Esophagus mucosa (tissue), 1 donor: ENCODE measurements at places on chromosomes 7 and 10. TPM values are rescaled to one million over a fixed set of nuclear protein-coding genes. Genes with fewer than 3 reads are reported as not detected.

DNA sequence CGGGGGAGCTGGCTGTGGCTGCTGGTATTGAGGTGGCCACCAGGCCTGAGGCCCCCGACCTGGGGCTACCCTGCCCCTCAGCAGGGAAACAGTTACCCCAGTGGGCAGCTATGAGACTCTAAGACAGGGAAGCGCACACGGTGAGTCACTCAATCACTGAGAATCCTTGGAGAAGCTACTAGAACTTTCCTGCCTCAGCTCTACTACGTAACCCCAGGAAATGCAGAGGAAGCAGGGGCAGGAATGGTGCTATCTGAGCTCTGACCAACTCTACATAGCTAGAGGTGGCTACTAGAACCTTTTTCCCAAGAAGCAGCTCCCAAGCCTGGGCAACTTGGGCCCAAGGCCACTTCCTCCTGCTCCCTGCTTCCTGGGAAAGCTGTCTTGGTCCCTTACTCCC, 11.8 kb downstream of the DNAJB12 start:
- no peak for ATAC-seq

Gene HIF1AN
- total RNA-seq, result 24.5 TPM

GRCh38 chr7:157669768-157670351, 333.1 kb downstream of the DNAJB6 start:
- no peak for ATAC-seq

- ATAC-seq, result no peak
Measured at GRCh38 chr7:18916826-18917225, 200.6 kb downstream of the TWIST1 start.

GRCh38 chr10:128804411-128804810, 662.6 kb upstream of the MGMT start:
- no peak for ATAC-seq

DNA sequence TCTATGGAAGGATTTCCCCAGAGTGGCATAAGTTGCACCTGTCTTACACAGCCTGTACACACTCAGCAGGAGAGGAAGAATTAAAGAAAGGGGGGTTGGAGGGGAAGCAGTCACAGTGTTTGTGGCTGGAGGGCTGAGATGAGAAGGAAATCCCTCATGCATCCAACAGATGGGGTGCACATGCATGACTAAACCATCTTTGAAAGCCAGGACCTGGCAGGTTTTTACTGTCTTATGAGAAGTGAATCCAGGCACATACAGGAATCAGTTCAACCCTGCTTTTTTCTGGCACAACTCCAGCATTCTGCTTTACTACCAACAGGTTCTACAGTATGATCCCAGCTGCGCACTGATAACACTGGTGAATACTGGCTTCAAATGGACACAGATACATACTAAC, 107.7 kb downstream of the CACNA2D1 start:
- ATAC-seq, result peak; percentile 17

Gene BET1
- 12.2 TPM for total RNA-seq

Gene TUBAL3
- 0.12 TPM for total RNA-seq

Gene GIMAP4
- total RNA-seq, result 3.4 TPM

DNA sequence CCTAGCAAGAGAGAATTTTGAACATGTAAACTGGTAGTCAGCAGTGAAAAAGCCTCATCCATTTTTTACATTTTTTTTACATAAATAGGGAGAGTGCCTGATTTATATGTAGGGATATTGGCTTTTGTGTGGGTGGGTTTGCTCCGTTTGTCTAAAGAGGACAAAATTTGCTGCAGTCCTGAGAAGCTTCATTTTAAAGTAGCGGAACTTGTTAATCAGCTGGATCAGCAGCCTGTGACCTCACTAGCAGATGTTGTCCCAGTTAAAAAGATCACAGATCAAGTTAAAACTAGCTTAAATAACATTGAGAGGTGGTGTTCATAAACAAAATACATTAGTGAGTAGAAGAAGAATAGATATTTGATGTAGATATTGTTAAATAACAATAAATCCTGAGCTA, 2.6 kb downstream of the ATRNL1 start:
- no peak for ATAC-seq

Gene RNF148
- total RNA-seq, result not detected

GRCh38 chr7:134763960-134764359, 15.5 kb upstream of the CALD1 start:
- ATAC-seq, result no peak

- no peak for ATAC-seq
Measured at GRCh38 chr10:72073708-72074573, 14.4 kb downstream of the SPOCK2 start.

Gene SFTPA1
- total RNA-seq, result 0.32 TPM

GRCh38 chr10:15374566-15374965, 3.5 kb upstream of the FAM171A1 start:
- no peak for ATAC-seq

DNA sequence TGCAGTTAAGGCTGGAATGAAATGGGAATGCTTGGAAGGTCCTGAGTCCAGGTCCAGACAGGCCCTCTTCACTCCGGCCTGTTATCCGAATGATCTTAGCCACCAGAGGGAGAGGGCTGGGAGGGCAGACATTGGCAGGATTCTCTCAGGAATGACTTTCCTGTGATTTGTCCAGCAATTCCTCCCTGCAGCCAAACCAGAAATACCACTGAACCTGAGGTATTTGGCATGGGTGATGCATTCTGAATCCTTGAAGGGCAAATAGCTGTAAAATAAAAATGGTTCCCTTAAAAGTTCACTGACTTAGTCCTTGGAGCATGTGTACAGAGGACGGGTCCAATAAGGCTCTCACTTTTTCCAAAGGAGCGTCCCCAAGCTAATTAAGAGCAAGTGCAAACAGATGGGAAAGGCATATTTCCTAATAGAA, 77.5 kb upstream of the HABP2 start:
- no peak for ATAC-seq

Gene PRPS1L1
- total RNA-seq, result not detected

Gene CRTAC1
- 1.5 TPM for total RNA-seq

GRCh38 chr7:2820508-2820934, 23.6 kb downstream of the GNA12 start:
- peak; percentile 47 for ATAC-seq

Gene CHN2
- total RNA-seq, result 1.6 TPM

GRCh38 chr10:129288999-129289584, 177.9 kb upstream of the MGMT start:
- ATAC-seq, result no peak

DNA sequence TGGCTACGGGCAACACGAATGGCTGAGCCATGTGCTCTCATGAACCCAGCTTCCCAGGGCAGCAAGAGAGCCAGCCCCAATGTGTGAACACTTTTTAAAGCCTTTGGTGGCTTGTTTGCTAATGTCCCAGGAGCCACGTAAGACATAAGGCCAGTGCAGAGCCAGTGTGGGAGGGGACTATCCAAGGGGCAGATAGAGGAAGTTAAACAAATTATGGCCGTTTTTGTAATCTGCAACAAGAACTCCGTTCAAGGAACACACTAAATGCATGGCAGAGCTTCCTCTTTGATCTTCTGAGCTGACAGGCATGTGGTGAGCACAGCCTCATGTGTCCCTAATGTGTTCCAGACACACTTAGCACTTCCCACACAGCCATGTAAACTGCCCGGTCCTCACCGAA, 133.3 kb downstream of the TEX36 start:
- ATAC-seq, result no peak

DNA sequence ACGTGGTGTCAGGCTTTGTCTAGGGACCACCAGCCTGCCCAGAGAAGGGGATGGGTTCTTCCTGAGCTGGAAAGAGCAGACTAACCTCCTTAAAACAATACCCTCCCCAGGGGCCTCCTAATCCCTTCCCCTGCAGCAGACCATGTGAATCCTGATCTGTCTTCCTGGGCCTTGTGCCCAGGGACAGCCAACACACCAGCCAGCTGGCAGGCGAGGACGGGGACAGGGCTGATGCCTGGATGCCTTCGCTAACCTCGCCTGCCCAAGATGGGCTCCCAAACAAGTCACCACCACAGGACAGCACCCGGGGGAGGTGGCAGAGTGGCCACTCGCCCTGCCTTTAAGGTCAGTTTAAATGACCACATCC, 17.6 kb downstream of the PODXL start:
- ATAC-seq, result no peak

DNA sequence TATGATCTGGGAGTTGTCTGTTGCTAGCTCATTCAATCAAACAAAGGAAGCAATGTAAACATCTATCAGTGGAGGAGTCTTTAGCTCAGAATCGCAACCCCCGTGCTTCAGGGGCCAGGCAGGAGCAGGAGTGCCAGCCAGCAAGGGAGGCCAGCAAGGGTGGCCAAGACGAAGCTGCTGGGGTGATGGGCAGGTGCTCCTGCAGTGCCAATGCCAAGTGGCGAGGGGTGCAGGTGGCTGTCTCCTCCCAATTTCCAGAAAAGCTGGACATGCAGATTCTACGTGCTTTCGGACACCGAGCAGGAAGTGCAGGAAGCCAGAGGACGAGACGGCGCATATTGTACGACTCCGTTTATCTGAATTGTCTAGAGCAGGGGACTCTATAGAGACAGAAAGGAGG, 48.1 kb upstream of the EBF3 start:
- no peak for ATAC-seq

Gene CYP3A5
- 26.4 TPM for total RNA-seq

GRCh38 chr7:106347229-106347833, 62.5 kb upstream of the NAMPT start:
- no peak for ATAC-seq

GRCh38 chr7:37312608-37313007, 136.1 kb downstream of the ELMO1 start:
- ATAC-seq, result no peak

DNA sequence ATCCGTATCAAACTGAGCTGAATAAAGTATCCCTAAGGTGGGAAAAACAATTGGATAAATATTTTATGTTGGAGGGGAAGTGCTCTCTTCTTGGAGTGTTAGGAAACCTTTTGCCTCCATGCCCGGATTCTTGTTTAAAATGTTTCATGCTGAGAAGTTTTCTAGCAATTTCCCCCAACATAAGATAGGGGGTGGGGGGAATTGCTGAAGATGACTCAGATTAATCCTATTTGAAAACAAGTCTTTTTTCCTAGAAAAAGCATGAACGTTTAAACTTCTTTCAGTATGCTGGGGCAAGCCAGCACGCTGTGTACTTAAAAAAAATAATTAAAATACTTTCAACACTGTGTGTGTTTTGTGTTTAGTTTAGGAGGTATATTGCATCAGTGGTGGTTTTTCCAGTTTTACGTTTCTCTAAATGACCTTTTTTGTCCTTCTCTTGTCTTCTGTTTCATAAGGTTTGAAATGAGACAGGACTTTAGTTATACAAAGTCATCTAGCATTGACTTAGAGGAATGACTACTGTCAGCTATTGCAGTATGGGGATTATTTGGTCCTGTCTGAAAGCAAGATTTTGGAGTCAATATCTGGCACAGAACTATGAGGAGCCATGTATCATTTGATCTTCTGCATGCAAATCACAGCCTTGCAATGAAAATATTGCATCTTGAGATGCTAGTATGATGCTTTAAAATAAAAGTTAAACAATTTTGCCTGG, 295.9 kb downstream of the GATA3 start:
- no peak for ATAC-seq

Gene TMEM229A
- total RNA-seq, result not detected

Gene LIPF
- total RNA-seq, result not detected

GRCh38 chr10:28711776-28712175, 34.5 kb downstream of the BAMBI start:
- no peak for ATAC-seq

GRCh38 chr7:54663603-54664234, 95.3 kb downstream of the SEC61G start:
- no peak for ATAC-seq

Gene SPDYE2
- total RNA-seq, result not detected

Gene ETV1
- 3.3 TPM for total RNA-seq

DNA sequence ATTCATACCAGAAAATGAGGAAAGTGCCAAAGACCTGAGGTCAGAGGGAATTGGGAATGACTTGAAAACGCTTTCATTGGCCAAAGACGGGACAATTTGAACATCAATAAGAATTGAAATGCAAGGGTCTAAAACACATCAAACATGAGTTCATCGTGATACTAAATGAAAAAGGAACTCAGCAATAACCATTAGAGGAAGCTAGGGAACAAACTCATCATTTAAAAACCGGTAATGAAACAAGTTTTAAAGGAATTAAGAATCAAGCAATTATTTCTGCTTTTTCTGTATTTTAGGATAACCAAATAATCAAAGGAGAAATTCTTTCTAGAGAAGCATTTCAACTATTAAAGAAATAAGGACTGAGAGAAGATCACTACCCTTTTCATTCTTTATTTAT, 303.1 kb downstream of the ARHGAP12 start:
- no peak for ATAC-seq

Gene GARIN1A
- 0.84 TPM for total RNA-seq

DNA sequence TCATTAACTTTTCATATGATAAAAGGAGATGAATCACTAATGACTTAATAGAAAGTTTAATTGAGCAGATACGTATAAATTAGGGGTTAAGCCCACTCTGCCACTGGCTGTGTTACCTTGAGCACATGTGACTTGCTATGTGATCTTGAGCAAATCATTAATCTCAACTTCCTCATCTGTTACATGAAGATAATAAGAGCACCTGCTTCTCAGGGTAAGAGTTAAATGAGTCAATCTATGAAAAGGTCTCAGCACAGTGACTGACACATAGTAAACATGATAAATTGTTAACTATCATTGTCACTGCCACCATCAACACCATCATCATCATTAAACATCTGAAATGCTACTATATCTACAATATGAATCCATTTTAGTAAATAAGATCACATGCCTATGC, 110.8 kb downstream of the TPK1 start:
- ATAC-seq, result no peak

DNA sequence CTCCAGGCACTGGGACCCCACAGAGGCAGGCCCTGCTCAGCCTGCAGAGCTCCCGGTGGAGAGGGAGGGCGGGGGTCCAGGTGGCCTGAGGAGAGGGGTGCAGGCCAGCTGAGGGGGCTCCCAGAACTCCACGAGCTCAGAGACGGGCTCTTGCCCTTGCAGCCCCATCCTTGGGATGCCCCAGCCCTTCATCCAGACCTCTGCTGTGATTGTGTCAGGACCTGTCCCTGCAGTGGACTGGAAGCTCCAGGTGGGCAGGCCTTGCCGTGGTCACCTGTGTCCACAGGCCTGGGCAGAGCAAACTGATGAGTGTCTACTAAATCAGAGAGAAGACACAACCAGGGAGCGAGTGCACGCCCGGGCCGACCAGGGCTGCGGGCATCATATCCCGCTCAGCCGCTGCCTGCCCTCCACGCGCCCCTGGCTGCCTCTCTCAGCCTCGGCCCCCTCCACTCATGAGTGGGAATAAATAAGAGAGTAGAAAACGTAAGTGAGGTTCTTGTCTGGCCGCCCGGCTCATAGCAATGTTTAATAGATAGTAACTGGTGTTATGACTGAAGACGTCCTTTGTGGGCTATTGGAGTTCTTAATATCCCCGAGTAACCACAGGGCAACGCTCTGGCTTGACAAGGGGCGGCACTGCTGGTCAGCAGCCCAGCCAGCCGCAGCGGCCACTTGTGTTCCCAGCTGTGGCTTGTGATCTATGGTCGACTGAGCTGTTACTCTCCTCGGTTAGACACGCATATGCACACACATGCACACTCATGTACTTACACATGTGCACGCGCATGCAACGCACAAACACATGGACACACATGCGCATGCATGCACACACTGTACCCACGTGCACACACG, 105.6 kb downstream of the LHPP start:
- no peak for ATAC-seq

- ATAC-seq, result no peak
Measured at GRCh38 chr7:102260856-102261255, 25.8 kb upstream of the SH2B2 start.
